ENCODE measurements at places on chromosomes 11 and 22. TPM values are rescaled to one million over a fixed set of nuclear protein-coding genes. Genes with fewer than 3 reads are reported as not detected.

MAP6 gene
- 0.72 TPM for total RNA-seq

MED15 gene
- 50.9 TPM for total RNA-seq

KRTAP5-10 gene
- not detected for total RNA-seq

CASP5 gene
- total RNA-seq, result not detected

RASD2 gene
- total RNA-seq, result not detected

FBLN1 gene
- 113 TPM for total RNA-seq

NFAM1 gene
- not detected for total RNA-seq

FOLR3 gene
- not detected for total RNA-seq

HBE1 gene
- total RNA-seq, result not detected

SLC22A12 gene
- total RNA-seq, result not detected
